Type B pancreatic cell (in vitro differentiated cells): ENCODE measurements at places on chromosomes 2 and 18.

DNA sequence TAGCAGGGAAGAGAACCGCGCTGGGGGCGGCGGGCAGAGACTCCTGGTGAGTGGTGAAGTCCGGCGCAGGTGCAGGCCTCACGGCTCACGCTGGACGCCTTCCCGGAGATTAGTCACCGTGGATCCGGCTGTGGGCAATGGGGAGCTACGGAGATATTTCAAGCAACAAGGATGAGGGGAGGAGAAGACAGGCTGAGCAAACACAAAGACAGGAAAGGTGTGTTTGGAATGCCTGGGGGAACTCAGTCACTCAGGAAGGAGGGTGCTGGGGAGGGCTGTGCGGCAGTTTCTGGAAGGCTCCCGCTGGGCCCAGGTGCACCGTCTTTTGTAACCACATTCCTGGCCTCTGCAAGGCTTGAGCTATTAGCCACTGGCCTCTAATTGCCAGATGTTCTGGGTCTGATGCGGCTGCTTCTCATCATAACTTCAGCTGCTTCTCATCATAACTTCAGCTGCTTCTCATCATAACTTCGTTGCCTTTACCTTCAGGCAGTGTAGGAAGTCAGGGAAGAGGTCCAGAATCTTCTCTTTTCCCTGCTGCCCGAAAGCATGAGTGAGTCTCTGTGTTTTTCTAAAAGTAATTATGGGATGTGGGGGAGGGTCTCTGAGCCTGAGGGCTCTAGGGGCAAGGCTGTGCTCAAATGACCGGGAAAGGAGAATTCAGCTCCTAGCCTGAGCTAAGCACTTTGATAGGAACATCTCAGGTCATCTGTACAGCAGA is 118.9 kb downstream of the PXDN start:
- DNase-seq = no peak

GRCh38 chr2:168928113-168928831 is 27.2 kb downstream of the G6PC2 start:
- no peak for DNase-seq

- DNase-seq = no peak
These were observed 179.5 kb upstream of the PARD3B start for GRCh38 chr2:204365811-204366210.

DNA sequence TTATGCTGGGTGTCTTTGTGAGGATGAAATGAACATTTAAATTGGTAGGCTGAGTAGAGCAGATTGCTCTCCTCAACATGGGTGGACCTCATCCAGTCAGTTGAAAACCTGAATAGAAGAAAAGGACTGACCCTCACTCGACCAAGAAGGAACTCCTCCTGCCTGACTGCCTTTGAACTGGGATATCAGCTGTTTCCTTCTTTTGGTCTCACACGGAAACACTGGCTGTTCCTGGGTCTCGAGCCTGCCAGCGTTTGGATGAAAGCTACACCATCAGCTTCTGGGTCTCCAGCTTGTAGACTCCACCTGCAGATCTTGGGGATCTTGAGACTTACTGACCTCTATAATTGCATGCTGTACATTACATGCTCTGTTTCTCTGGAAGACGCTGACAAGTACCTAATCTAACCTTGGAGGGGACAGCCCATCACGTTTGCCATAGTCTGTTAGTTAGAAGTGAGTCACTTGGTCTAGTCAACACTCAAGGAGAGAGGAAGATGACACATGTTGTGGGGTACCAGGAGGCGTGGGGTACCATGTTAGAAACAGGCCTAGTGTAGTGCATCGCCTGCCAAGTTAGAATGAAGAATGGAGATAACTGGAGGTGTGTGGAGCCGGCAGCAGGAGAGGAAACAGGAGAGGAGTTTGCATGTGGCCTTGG is 267.0 kb downstream of the MREG start:
- no peak for DNase-seq

DNA sequence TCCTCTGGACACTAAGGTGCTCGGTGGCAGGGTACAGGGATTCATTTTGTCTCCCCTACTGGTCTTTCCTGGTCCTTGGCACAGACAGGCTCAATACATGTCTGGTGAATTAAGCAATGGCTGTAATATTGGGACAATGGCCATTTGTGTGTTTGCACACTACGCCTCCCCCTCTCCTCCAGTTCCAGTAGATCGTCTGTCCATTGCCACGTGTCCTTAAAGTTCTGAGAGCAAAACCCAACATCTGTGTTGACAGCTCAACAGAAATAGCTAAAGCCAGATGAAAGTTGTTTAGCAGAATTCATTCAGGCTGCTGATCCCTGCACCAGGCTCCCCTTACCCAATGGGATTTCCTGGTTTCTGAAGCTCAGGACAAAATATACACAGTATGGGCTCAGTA is 9.0 kb upstream of the FABP1 start:
- DNase-seq = no peak

DNA sequence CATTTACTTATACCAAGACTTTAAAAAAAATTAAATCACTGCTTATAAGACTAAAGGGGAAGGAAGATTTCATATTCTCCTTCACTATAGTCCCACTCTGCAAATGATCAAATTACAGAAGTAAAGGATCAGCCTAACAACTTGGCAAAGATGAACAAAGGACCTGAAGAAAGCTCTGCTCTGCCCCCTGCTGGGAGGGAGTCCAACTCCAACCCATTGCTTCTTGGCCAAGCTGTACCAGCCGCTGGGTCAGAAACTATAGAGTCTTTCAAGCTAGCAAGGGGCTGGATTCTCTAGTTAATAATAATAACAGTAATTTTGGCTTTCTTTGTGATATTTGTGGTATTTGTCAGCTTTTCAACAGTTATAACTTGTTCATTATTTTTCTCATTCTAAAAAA is 927.0 kb upstream of the CRIM1 start:
- DNase-seq = no peak

DNA sequence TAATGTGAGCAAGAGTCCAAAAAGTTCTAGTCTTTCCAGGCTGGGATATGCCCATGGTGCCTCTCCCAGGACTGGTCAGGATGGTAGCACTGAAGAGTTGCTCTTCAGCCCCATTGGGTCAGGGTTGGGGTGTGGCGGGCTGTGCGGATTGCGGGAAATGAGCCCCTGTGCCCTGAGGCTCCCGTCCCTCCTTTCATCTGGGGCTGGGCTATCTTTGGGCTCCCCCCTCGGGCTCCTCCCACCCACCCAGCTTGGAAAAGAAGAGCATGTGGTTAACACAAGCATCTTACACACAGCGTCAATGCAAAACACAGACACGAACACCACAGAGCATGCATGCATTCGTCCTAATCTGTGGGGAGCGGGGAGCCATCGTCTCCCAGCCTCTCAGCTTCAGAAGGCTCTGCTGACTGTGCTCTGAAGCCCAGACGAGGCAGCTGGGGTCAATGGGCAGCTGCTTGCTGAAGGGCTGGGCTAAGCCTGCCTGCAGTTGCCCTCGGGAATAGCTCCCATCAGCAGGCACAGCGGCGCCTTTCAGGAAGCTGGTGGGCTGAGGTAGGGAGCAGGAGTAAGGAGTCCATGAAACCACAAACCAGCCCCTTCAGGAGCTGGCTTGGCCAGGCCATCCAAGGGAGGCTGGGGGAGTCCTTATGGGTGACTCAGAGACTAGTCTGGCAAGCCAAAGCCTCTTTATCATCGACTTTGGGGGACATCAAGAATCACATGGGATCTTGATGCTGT is 112.9 kb downstream of the CLIP4 start:
- no peak for DNase-seq

DNA sequence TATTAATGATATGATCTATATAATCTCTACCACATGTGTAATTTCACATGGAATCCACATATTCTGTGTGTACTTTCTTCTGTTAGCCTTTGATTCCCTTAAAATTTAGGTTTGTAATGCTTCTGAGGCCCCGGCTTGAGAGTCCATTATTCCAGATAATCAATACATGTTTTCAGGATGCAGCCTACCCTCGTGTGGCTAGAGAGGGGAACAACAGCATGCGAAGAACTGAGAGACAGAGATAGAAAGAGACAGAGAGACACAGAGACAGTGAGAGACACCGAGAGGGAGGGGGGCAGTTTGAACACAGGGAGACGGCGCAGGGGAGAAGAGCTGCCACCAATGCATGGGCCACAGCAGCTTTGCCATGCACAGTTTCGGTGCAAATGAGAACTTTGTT is 185.4 kb downstream of the SNTG2 start:
- no peak for DNase-seq

GRCh38 chr18:34864836-34865497 is 154.9 kb downstream of the DTNA start:
- no peak for DNase-seq

DNA sequence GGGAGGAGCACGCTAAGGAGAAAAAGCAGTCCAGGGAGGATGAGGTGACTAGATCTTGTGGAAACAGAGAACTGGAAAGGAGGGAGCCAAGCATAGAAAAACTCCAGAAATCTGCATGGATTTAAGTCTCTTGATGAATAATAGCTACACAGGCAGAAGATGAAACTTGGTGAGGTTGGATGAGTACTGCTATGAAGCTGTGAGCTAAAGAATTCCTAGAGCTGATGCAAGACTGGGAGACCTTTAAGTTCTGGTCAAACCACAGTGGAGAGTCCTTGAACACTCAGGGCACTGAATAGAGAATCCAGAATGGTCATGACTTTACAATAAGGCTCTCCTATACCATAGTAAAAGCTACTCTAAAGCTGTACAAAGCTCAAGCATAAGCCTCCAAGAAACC is 18.4 kb upstream of the PIEZO2 start:
- no peak for DNase-seq

- DNase-seq = no peak
These were observed 110.4 kb upstream of the FOSL2 start for GRCh38 chr2:28282248-28282647.

GRCh38 chr2:47091118-47091517 is 64.0 kb downstream of the STPG4 start:
- no peak for DNase-seq

DNA sequence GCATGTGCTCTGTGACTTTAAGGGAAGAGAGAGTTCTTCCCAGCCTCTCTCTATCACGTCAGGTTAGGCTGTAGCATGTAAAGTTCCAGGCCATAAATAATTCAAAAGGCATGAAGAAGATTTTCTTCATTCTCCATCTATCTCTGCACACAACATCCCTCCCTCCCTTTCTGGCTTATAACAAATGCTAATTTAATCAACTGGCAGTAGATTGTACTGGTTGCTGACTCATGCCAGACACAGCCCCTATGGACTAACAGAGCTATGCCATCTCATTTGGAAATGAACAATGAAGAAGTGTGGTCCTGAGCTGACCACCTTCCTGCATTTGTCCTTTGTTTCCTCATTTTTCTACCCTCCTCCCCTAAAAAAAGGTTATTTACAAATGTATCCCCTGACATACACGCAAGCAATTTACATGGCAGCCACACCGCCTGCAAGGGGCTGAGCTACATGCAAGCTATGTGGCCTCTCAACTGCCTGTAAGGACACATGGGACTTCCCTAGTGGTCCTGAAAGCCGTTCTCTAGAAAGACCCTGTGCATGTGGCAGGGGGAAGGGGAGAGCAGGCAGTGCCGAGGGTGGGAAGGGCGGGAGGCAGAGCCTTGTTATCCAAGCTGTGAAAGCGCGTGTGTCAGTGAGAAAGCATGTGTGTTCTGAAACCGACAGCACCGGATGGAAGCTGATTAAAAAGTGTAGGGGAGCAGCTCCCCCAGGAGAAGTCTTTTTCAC is 90.9 kb upstream of the KLF7 start:
- no peak for DNase-seq

DNA sequence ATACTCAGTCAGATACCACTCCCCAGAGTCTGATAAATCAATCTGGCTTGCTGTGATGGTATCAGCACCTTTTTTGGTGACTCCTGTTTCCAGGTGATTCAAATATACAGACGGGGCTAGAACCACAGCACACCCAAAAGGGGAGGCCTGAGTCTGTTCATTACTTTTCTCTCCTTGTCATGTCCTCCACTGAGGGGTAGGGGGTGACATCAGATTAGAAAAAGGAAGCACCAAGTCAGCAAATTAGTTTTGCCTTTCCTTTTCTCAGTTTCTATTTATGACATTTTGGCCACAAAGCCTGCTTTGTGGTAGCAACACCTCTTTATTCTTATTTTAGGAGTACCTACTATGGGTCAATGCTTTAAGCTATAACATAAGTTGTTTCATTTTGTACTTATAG is 127.4 kb downstream of the CCDC102B start:
- no peak for DNase-seq

- no peak for DNase-seq
These were observed 3.6 kb upstream of the AQP4 start for GRCh38 chr18:26868968-26869586.

DNA sequence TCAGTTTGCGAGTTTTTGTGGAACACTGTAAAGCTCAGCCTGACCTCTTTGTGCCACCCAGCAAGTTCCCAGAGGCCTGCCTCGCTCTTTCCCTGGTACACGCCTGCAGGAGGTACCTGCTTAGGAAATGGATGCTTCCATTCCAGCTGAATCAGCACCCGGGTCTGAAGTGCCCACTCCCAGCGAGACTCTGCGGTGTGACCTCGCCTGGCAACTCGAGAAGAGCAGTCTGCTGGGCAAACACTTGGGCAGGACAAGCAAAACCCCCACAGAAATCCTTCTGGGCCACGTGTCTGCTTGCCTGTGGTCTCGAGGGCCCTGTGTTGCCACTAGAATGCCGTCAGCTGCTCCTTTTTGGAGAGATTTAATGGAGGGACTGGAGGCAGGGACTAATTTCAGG is 127.6 kb downstream of the MAPK4 start:
- no peak for DNase-seq

DNA sequence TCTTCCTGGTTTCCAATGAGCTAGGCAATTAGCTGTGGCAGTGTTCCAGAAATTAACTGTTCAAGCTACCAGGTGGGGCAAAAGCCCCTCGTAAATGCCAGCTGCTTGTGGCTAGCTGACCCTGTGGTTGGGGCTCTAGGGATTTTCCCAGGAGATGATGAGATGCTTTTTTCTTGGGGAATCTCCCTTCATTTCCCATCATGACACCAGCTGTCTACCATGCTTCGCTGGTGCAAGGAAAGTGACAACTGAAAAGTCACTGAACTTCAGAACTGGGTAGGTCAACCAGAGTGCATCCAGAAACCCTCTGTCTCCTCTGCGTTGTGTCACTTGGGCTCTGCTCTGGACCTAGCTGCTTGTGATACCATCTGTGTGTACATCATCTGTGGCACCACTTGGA is 386.5 kb upstream of the DCC start:
- no peak for DNase-seq

GRCh38 chr2:200613692-200614091 is 27.9 kb downstream of the AOX1 start:
- no peak for DNase-seq

DNA sequence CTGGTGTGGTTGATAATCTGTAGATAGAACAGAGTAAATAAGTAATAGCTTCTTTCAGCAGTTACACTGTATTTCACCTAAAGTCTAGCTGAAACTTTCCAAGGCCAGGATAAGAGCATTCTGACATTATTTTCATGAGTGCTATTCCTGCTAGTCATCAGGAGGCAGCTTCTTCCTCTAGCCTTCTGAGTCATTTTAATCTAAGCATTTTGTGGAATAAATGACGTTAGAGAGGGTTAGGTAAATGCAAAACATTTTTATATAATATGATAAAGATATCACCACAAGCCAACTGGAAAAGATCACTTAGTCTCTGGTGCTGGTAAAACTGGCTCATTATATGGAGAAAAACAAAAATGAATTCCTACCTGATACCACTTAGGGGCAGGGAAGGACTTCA is 138.5 kb downstream of the MEP1B start:
- no peak for DNase-seq

- DNase-seq = no peak
These were observed 63.7 kb downstream of the UXS1 start for GRCh38 chr2:106130251-106130998.
